ENCODE measurements at places on chromosomes 6 and 20.

DNA sequence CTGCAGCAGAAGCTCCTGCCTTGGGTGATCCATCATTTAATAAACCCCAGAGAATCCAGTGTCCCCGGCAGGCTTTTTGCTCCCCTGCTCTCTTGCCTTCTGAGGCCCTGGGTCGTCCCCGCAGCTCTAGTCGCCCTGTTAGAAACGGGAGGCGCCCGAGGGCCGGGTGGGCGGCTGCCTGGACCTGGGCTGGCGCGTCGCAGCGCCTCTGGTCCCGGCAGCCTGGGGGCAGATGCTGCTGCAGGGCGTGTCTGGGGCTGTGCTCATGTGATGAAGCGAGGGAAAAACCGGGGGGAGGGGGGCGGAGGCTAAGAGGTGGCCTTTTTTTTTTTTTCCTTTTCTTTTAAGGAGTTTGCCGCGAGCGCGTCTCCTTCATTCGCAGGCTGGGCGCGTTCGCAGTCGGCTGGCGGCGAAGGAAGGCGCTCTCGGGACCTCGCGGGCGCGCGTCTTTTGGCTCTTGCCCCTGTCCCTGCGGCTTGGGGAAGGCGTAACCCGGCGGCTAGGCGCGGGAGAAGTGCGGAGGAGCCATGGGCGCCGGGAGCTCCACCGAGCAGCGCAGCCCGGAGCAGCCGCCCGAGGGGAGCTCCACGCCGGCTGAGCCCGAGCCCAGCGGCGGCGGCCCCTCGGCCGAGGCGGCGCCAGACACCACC, 394 bp downstream of the AKAP12 start:
- no peak for DNase-seq

DNA sequence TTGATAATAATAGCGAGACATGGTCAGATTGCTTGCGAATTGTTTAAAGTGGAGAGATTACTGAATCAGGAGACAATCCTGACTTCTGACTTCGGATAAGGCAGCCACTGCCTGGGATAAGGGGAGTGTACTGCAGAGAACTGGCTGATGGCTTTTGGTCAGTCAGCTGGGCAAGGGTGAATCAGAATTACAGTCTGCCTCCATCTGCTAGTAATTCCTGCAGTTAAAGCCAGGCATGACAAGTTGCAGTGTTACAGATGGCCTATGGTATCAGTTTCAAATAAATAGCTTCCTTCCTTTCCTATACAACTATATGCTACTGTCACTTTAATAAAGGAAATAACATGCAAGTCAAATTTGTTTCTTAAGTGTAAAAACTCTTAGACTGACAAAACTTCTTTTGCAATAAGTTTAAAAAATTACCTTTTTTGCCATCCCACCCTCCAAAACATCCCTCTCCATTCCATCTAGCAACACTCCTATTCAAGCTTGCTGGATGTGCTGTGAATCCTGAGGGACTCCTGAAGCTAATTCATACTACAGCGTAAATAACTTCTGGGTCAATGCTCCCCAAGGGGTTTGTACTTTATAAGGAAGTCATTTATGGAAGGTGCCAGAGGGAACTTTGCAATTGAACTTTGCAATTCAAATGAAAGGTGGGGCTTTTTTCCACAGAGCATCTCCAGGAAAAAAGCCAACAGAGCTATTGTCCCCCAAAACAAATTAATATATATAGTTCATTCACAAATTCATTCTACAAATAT, 245.2 kb downstream of the ADGRB3 start:
- no peak for DNase-seq

- no peak for DNase-seq
Observed at GRCh38 chr6:105882828-105883227, 203.3 kb upstream of the PRDM1 start.

DNA sequence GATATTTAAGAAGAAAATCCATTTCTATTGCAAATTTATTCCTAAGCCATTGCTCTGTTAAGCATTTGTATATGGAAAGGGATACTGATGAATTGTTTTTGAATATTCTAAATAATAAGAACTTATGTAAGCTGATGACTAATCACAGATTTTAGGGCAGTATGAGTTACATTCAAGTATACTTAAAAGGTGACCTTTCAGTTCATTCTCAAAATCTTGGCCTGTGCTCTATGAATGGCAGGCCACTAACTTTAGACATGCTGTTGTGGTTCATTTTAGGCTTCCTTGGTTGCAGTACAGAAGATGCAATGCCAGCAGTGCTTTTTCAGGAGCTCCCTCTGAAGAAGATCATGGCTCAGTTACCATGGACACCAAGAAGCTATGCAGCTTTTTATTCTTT, 380.4 kb downstream of the CENPW start:
- DNase-seq, result no peak

DNA sequence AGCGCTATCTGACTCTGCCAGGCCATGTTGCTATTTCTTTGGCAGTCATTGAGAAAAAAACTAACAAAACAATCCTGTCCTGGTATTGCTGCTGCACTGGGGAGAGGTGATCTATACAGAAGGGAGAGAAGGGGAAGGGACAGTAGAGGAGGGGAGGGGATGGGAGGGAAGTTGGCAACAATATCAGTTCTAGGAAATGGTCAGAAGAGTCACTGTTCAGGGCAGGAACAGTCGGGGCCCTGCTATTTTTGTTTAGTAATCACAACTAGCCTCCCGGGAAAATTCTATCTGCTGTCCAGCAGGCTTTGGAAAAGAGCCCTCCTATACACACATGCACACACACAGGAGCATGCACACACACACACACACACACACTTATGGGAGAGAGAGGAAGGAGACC, 142.3 kb upstream of the CARMIL1 start:
- DNase-seq, result no peak

GRCh38 chr20:37503256-37503927, 17.7 kb upstream of the NNAT start:
- DNase-seq, result no peak

DNA sequence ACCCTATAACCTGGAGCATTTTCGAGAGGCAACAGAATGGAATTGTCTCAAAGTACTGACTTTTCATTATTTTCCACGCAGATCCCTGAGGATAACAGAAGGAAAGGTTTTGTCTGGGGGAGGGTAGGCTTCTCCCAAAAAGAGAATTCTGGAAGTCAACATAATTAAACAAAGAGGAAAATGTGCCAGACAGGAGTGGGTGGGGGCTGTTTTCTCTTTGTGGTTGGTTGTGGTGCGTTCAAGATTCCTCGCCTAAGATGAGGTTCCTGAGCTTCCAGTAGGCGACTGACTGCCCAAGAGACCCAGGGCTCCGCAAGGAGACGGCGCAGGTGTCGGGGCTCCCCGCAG, 70.4 kb downstream of the SOX4 start:
- no peak for DNase-seq

- DNase-seq, result no peak
Observed at GRCh38 chr6:91683240-91683639, 1096.4 kb upstream of the MAP3K7 start.

GRCh38 chr6:161406646-161407045, 132.8 kb upstream of the AGPAT4 start:
- DNase-seq, result no peak

GRCh38 chr6:4039348-4039747, 39.6 kb downstream of the FAM217A start:
- no peak for DNase-seq

DNA sequence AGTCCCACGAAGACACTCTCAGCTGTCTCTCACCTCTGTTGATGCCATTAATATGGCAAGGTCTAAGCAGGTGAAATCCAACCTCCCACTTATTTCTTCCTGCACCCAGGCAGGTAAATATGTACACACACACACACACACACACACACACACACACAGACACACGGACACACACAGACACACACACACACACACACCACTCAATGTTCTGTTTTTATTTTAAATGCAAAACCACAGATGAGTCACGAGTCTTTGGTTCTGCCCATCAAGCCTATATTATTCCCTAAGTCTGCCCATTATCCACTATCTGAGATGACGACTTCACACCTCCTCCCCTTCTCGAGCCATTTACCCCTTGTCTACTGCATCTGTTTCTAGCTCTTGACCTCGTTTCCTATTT, 344.7 kb downstream of the CDH26 start:
- no peak for DNase-seq

- no peak for DNase-seq
Observed at GRCh38 chr20:23309781-23310180, 40.8 kb upstream of the NXT1 start.

DNA sequence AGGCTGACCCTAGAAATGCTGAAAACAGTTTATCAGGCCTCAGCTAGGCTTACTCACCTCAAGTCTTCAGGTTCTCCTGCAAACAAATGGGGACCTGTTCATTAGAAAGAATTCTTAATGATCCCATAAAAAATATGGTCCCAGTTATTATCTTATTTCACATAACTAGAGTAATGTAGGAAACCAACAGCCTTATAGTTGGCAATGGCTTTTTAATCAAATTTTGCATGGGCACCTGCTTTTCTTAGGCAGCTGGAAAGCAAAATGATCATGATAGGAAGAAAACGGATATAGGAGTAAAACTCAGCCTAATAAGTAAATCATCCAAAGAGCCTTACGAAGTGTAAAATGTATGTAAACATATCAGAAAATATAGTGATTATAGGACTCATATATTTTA, 1.3 kb downstream of the NRSN1 start:
- DNase-seq, result no peak

- DNase-seq, result no peak
Observed at GRCh38 chr6:110938171-110938570, 20.3 kb upstream of the GTF3C6 start.

DNA sequence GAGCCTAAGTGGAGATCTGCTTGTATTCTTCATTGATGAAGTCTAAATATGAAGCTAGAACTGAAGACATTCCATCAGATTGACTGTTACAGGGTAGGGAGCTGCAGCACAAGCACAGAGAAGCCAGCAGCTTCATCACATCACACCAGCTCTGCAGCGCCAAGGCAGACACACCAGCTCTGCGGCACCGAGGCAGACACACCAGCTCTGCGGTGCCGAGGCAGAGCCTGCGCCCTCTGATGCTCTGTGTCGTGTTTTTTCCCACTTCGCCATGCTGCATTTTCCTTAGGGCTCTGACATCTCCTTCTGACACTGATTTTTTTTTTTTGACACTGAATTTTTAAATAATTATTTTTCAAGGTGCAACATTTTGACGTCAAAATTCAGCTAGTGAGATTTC, 784 bp downstream of the BTNL2 start:
- DNase-seq, result no peak

DNA sequence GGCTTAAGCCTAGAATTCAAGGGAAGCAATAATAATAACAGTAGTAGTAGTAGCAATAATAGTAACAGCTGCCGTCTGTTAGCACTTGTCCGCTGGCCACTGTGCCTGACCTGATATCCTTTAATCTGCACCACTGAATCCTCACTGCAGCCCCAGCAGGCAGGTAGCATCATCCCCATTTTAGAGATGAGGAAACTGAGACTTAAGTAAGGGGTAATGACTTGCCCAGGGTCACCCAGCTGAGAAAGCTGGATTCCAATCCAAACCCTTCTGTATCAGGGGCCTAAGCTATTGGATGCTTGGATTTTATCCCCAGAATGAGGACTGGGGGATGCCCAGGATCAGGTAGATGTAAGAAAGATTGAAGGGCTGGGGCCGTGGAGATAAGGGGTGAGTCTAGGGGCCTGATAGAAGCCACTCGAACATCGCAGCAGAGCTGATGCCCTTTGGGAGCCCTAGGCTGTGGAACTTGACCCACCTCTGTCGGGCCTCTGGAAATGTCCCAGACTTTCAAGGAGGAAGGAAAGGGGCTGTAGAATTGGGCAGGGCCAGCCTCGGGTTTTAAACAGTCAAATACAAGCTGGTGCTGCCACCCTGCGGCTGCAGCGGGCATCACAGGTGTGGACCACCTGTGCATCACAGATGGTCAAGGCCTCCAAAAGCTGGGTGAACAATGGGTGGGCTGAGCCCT, 102.1 kb upstream of the MYL9 start:
- no peak for DNase-seq
